EL (cell line): ENCODE measurements at places on chromosomes 2 and 18.

- DNase-seq: peak; percentile 87
Observed at GRCh38 chr2:119820275-119820674, 60.6 kb downstream of the PTPN4 start.

- DNase-seq: peak; percentile 81
Observed at GRCh38 chr2:120729406-120730399, 6.0 kb upstream of the GLI2 start.

- DNase-seq: no peak
Observed at GRCh38 chr2:98565286-98565860, 42.9 kb downstream of the COA5 start.

GRCh38 chr18:54387631-54388030 lies 29.9 kb downstream of the C18orf54 start:
- peak; percentile 42 for DNase-seq

GRCh38 chr2:97805776-97806175 lies 92.4 kb downstream of the ZAP70 start:
- no peak for DNase-seq

- no peak for DNase-seq
Observed at GRCh38 chr2:101802329-101802728, 104.8 kb downstream of the MAP4K4 start.

- peak; percentile 59 for DNase-seq
Observed at GRCh38 chr2:156434461-156435291, 1.5 kb upstream of the GPD2 start.

- DNase-seq: no peak
Observed at GRCh38 chr2:241947004-241947350, 77.4 kb downstream of the RTP5 start.

GRCh38 chr2:129802290-129802689 lies 177.2 kb upstream of the RAB6C start:
- DNase-seq: no peak
